ENCODE measurements at places on chromosomes 2 and 18.

DNA sequence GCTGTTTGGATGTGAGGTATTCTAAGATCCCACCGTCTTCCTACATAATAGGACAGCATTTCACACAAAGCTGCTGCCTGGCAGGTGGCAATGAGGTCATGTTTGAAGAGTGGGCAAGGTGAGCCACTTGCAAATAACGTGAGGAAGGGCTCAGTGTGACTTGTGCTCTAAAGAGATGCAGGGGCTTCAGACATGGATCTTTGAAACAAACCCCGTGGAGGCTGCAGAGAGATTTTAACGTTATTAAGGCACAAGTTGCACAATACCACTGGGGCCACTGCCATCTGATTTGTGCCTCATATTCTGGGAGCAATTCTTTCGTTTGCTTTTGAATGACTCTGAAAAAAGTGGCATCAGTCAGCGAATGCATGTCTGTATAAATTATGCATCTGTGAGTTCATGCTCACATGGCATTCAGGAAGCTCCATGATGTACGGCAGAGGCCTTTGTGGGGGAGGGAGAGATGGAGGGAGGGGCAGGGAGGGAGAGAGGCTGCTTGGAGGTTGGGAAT is 362.0 kb downstream of the SOX11 start:
- DNase-seq: no peak

DNA sequence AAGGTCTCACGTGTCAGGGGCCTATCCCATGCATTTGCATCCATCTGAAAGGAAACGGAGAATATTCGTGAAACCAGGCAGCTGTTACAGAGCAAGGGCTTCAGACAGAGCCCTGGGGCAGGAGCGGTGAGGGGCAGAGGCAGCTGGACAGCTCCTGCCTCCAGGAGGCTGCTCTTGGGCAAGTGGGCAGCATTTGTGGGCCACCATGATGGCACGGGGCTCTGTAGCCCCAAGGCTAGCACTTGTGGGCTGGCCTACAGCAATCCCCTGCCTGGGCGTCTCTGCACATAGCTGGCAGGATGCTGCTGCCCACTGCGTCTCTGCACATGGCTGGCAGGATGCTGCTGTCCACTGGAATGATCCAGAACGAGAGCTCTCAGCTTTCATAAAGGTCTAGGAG is 52.8 kb upstream of the PTMA start:
- DNase-seq: no peak

DNA sequence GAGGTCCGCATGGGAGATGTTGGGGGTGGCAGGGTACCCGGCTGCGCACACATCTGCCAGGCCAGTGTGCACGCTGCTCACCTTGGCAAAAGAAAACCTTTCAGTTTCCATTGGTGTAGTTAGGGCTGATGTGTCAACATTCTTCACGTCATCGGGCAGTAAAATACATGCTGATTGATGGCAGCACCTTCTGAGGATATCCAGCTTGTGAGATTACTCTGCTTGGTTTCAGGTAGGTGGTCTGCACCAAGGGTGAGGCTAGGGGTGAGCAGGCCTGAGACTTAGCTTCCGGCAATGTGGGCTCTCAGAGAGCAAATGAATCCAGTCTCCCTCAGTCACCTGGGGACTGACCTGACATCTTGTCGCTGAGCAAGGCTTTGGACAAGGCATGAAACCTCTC is 19.3 kb upstream of the ACKR3 start:
- DNase-seq: no peak

DNA sequence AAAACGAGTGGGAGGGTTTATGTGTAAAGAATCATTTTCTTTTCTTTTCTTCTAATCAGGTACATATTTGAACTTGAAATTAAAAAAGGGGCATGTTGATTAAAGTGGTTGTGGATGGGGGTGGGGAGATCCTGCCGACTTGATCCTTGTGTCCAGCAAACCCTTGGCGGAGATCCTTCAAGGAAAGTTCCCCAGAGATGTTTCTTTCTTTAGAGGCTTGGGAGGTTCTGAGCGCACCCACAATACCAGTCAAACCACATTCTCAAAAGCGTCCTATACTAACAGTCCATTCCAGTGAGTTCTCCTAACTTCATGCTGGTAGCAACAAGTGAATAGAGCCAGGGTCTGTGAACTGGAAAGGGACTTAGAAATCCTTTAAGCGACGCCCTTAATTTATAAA is 49.2 kb downstream of the MYCN start:
- DNase-seq: no peak

- no peak for DNase-seq
Observed at GRCh38 chr2:62806231-62806630, 100.7 kb downstream of the EHBP1 start.

DNA sequence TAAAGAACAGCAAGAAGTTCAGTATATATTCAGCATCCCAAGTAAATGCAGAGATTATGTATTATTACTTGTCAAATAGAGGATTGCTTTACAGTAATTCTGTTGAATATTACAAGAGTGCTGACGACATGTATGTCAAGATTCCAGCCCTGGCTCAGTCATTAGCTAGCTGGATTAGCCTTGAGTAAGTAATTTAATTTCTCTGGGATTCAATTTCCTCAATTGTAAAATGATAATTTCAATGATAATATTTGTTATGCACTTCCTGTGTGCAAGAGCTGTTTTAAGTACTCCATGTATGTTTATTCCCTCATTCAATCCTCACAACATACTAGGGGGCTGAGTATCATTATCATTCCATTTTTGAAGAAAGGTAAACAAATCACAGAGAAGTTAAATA is 44.0 kb downstream of the TCF4 start:
- DNase-seq: no peak

DNA sequence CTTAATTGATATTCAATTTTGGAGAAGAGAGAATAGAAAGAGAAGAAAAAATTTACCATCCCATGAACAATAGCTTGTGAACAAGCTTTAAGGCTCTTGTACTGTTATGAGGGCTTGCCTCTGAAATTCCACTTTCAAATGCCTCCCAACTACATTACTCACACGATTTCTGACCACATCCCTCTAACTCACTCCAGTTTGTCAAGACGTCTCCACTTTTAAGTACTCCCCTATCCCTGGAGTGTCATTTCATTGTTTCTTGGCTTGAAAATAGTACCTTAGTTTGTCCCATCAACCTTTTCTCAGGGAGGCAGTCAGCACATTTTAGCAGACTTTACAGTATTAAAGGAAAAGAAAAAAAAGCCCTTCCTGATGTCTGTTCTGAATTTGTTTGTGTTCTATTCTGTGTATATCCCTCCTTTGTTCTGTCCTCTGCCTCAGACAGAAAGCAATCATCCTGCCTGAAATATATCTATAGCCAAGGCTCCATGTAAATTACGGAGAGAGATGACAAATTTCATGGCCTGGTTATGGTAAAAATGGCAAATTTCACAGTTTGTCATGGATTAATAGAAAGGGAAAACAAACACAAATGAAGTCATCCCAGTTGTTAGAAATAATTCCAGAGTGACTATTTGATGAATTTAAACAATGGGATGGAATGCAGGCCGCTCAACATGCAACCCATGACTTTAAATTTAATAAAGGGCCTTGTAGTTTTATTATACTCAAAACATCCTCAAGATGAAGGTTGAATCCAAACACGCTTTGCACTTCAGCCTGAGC is 228.8 kb downstream of the ETAA1 start:
- peak; percentile 90 for DNase-seq

All from AG10803 (cell line).